ENCODE measurements at places on chromosomes 4 and X.

- no peak for DNase-seq
Measured at GRCh38 chr4:185966997-185967775, 101.8 kb upstream of the TLR3 start.

- no peak for DNase-seq
Measured at GRCh38 chr4:171266671-171267070, 546.5 kb upstream of the GALNTL6 start.

GRCh38 chrX:12052109-12052508, 86.2 kb upstream of the FRMPD4 start:
- DNase-seq: no peak

- no peak for DNase-seq
Measured at GRCh38 chrX:45070116-45071007, 130.3 kb downstream of the DIPK2B start.

DNA sequence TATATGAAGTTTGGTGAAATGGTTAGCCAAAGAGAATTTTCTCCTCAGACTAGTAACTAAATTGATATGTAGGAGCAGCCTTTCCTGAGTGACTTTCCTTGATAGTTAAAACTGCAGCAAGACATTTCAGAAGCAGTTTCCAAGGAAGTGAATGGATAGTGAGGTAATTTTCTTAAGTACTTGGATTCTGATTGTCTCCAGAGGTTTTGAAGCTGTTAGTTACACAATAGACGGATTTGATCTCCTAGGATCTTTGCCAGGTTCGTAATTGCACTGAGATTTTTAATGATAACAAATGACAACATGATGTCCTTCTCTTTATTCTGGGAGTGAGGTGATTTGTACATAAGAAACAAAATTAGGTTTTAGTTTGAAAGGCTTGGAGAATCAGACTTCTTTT, 29.2 kb downstream of the PRRG1 start:
- DNase-seq: no peak

GRCh38 chr4:85391071-85391470, 83.9 kb upstream of the ARHGAP24 start:
- DNase-seq: no peak

GRCh38 chr4:55757356-55757952, 62.1 kb upstream of the EXOC1L start:
- peak; percentile 20 for DNase-seq

- DNase-seq: peak; percentile 95
Measured at GRCh38 chr4:151584101-151584500, 175.1 kb downstream of the FHIP1A start.

GRCh38 chr4:15317246-15317645, 110.6 kb upstream of the C1QTNF7 start:
- DNase-seq: no peak

- DNase-seq: no peak
Measured at GRCh38 chr4:112038861-112039260, 106.4 kb upstream of the FAM241A start.

GRCh38 chrX:136041254-136041812, 56.1 kb downstream of the SLC9A6 start:
- no peak for DNase-seq

- DNase-seq: no peak
Measured at GRCh38 chr4:2954358-2955185, 8.6 kb downstream of the NOP14 start.
